ENCODE measurements at places on chromosomes 16 and 17. TPM values are rescaled to one million over a fixed set of nuclear protein-coding genes. Genes with fewer than 3 reads are reported as not detected.

Gene KCNJ12
- not detected for total RNA-seq

- DNase-seq = no peak
These were observed 85.8 kb downstream of the MRC2 start for GRCh38 chr17:62713086-62713881.

- DNase-seq = no peak
These were observed 18.4 kb upstream of the CAPN15 start for GRCh38 chr16:508884-509736.

GRCh38 chr16:27228621-27229501 lies 25.5 kb downstream of the KDM8 start:
- DNase-seq = no peak

- DNase-seq = no peak
These were observed 356.9 kb downstream of the SLC39A11 start for GRCh38 chr17:72735592-72735991.

Gene TMC5
- not detected for total RNA-seq

Gene CCL16
- total RNA-seq = not detected

GRCh38 chr17:55343900-55344513 lies 77.6 kb downstream of the MMD start:
- DNase-seq = no peak

DNA sequence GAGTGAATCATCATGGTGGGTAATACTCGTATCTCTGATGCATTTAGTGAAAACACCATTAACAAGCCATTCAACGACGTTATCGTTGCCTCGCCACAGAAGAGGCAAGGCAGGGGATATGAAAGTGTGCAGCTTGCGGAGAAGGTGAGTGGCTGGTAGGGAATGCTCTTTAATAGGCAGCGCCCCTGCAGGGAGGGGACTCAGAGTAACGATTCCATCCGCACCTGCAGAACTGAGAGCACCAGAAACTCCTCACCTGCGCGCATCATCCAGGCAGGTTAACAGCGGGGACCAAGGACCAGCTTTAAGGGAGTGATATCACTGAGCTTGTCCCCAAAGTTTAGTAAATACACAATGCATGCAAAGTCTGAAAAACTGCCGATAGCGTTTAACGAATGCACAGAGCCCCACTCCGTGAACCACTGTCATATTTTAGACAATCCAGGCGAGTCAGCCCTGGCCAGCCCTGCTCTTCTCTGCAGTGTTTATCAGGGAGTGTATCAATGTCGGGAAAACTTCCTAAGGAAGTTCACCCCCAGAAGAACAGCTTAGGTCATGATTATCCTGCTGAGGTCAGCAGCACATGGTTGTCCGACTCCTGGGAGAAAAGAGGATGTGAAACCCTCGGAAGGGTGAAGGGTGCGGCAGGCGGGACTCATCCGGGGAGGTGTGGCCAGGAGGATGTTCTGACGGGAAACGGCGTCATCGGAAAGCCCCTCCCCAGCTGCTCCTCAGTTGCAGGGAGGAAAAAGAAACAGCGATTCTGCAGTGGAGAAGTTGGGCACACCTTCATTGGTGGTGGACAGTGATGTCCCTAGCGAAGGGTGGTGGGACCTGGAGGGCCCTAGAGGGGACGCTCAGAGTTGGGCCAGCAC lies 68.5 kb upstream of the DNAH17 start:
- DNase-seq = peak; percentile 87

DNA sequence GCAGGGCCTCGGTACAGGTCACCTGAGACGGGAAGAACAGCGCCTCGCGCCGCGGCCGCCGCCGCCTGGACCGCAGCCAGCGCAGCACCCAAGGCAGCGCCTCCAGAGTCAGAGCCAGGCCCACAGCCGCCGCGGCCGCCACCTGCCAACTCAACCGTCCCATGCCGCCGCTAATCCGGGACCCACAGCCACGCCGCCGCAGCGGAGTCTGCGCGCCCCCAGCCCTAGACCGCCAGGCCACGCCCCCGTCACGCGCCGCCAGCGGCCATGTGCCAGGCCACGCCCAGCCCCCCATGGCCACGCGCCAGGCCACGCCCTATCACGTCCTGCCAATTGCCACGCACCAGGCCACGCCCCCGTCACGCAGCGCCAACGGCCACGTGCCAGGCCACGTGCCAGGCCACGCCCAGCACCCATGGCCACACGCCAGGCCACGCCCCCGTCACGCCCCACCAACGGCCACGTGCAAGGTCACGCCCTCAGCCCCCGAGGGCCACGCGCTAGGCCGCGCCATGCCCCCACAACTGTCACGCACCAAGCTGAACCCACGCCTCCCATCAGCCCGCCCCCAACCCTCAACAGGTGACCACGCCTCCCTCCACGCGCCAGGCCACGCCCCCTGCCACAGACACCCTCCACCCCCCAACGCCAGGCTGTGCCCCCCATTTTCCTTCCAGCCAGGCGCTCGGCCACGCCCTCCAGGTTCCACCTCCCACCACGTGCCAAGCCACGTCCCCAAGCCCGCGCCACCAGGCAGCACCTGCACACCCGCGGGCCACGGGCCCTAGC lies at the start of gene PLD6:
TSS of gene PLD6 (minus strand) at position 210 of the 789 bp plus-strand sequence. CDS start at position 163, 47 bp downstream.
- DNase-seq = peak; percentile 93

DNA sequence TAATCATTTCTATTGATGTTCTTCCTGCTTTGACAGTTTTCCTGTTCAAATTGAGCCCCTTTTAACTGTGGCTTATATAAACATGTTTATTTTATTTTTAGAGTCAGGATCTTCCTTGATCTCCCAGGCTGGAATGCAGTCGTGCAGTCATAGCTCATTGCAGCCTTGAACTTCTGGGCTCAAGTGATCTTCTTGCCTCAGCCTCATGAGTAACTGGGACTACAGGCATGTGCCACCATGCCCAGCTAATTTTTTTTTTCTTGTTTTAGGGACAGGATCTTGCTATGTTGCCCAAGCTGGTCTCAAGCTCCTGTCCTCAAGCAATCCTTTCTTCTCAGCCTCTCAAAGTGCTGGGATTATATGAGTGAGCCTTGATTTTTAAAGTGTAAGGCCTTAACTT lies 14.7 kb downstream of the PHKB start:
- no peak for DNase-seq

Gene CDC42EP4
- total RNA-seq = 1.6 TPM

- no peak for DNase-seq
These were observed 84.4 kb upstream of the CNEP1R1 start for GRCh38 chr16:49940464-49941224.

DNA sequence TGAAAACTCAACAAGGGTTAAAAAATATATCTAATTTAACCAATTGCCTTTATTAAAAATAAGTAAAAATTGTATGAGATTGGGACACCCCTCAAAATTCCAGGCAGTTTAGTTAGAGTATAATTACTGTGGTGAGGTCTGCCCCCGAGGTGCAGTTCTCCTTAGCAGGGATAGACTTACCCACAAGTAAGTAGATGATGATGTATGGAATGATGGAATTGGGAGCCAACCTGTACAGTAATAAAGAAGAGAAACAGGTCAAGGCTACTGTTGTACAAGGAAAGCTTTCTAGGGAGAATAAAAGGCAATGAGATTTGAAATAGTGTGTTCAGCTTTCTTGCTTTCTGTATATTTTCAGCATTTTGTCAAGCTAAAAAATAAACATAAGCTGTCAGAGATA lies 1.8 kb downstream of the LDAF1 start:
- no peak for DNase-seq

DNA sequence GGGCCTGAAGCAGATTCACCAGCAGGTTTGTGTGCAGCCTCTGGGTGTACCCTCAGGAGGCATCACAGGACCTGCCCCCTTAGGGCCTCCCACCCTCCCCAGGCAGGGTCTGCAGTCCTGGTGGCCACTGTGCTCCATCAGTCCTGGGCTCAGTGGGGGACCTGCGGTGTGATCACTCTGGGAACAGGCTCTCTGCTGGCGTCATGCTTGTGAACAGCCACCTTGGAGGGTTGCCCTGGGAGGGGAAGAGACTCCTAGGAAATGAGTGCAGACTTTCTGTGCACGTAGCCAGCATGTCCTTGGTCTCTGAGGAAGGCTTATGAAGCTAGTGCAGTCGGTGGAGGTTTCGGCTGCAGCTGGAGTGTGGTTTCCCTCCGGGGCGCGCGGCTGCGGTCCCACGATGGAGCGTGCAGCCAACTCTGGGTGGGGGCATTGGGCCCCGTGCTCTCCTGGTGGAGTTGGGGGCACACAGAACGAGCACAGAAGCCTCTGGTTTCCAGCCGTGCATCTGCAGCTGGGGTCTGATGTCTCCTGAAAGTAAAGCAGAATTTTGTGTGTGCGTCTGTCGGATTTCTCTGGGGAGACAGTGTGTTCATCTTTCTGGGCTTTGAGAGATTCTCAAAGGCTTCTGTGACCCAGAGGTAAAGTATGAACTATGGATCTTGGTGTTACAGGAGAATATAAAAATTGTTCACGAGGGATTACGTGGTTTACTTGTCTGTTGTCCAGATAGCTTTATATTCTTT lies 68.1 kb upstream of the ZNF750 start:
- no peak for DNase-seq

Gene CACNA1H
- 0.26 TPM for total RNA-seq

DNA sequence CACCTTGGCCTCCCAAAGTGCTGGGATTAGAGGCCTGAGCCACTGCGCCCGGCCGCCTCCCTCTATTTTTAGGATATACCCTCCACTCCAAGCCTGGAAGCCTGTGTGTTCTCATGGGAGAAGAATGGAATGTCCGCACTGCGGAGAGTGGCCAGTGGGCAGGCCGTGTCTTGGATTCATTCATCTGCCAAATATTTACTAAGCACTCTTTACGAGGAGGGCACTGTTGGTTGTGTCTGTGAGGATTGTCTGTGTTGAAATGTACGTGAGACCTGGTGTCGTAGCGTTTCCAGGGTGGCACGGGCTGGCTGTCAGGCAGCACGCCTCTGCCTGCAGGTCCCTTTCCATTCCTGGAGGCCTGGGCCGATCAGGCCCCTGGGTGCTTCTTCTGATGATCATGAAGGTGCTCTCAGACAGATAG lies 19.2 kb downstream of the PGS1 start:
- DNase-seq = no peak

Gene TEX14
- total RNA-seq = 0.14 TPM

- no peak for DNase-seq
These were observed 193.9 kb downstream of the SPECC1 start for GRCh38 chr17:20203018-20203417.

- DNase-seq = no peak
These were observed 71.3 kb downstream of the NEUROD2 start for GRCh38 chr17:39536468-39536867.

Gene GUCY2D
- not detected for total RNA-seq

DNA sequence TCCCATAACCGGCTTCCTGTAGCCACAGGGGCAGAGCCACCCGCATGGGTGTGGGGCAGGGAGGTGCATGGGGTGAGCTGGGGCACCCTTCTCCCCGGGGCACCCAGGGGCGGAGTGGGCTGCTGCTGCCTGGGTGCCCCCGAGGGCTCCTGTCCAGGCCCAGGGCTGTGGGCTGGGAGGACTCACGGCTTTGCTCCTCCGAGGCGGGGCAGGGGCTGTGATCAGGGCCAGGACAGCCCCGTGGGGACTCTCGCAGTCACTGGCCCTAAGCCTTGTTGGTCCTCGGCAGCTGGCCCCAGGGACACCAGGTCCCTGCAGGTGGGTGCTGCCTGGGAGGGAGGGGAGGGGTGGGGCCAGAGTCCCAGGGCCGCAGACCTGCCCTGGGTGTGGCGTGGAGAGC lies 19.7 kb downstream of the CACNA1H start:
- no peak for DNase-seq

- peak; percentile 25 for DNase-seq
These were observed 27.2 kb upstream of the BRD7 start for GRCh38 chr16:50395763-50396710.

GRCh38 chr17:16354585-16354984 lies 1.3 kb upstream of the CENPV start:
- no peak for DNase-seq

DNA sequence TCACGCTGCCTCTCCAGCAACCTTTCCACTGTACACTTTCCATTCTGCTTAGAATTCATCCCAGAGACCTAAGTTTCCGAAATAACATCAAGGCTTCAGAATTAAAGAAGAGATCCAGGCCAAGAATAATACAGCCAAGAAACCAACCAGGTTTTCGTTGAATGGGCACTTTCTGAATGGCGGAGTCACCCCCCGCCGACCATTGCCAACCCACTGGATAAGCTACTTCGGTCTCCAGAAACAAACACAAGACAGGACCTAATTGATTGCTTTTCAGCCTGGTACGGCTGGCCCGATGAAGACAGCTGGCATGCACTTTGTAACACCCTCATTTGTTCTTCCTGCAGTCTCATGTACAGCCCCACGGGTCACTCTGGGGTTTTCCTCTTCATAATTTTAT lies 308.1 kb upstream of the ZFHX3 start:
- no peak for DNase-seq

DNA sequence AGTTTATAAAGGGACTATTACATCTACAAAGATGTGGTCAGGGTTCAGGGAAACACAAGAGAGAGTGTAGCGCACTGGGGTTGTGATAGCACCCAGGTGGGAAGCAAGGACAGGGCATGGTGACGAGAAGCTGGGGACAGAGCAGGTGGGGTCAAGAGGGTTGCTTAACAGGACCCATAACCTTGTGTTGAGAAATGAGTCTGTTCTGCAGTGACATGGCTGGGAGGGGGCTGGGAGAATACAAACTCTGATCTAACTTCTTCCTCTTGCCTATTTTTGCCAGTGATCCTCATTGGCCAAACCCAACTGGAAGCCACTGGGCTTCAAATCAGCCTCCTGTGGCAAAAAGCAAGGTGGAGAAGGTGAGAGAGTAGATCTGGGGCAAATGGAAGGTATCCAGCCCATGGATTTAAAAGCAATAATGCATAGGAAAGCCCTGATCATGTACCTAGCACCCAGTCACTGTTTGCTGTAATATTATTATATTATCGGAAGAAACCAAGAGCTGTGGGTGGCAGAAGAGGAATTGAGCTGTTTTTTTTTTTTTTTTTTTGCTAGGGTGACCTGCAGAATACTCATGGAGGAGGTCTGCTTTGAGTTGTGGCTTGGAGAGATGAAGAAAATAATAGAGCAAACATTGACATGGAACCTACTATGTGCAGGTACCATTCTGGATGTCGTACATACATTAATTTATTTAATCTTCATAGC lies 76.9 kb upstream of the ZFHX3 start:
- DNase-seq = no peak

DNA sequence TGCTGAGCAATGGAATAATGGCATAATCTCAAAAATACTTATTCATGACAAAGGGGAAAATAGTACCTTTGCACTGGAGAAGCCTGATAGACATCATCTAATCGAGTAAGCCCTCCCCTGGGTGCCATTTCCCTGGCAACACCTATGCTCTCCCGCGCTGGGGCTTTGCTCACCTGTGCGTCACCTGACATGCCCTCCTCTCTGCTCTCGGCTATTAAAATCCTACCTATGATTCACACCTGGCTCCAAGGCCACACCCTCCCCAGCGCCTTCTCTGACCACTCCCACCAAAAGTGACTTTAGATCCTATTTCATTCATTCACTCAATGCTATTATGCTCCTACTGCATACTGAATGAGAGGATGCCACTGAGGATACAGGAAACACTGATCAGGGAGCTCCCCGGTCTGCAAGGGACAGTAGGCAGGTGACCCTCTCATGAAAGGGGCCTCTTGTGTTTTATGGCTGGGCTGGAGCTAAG lies 83.9 kb downstream of the NT5M start:
- no peak for DNase-seq

GRCh38 chr17:64998436-64999190 lies 57.9 kb downstream of the GNA13 start:
- DNase-seq = no peak
